Hypothalamus (tissue), 51 donors: ENCODE measurements at places on chromosomes 5 and 9.

GRCh38 chr9:27118916-27119315, 9.9 kb downstream of the TEK start:
- DNase-seq = no peak

- DNase-seq = no peak
Measured at GRCh38 chr5:65213921-65214525, 267.7 kb downstream of the ADAMTS6 start.

DNA sequence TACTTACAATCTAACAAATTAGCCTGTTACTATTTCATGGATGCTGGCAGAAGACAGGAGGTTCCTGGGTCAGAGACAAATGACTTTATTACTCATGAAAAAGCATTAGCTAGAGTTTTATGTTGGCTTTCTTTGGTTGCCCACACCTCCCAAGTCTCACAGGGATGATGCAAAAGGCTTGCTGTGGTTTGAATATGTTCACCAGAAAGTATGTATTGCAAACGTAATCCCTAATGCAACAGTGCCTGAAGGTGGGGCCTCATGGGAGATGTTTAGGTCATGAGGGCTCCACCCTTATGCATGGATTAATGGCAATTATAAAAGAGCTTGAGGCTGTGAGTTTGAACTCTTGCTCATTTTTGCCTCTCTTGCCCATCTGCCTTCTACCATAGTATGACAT, 28.5 kb downstream of the DPYSL3 start:
- no peak for DNase-seq

- no peak for DNase-seq
Measured at GRCh38 chr5:130975299-130975698, 189.8 kb downstream of the HINT1 start.

DNA sequence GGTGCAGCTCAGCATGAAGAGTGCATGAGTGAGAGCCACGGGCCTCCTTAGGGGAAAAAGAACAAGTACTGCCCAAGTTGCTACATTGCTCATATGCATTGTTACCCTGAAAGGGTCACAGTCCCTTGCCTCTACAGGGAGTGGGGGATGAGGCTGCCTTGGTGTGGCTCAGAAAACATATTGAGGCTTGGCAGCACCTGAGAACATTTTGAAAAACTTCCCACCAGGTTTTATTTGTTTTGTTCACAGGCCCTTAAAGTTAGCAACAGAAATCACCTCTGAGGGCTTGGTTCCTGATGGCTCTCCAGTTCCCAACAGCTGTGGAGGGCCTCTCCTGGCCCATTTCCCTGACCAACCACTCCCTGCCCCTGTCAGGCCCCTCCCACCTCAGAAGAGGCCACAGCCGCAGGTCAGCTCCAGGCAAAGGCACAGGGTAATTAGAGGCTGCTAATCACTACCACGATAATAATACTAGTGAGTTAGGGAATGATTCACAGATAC, 90.7 kb upstream of the ADRA1B start:
- DNase-seq = no peak

DNA sequence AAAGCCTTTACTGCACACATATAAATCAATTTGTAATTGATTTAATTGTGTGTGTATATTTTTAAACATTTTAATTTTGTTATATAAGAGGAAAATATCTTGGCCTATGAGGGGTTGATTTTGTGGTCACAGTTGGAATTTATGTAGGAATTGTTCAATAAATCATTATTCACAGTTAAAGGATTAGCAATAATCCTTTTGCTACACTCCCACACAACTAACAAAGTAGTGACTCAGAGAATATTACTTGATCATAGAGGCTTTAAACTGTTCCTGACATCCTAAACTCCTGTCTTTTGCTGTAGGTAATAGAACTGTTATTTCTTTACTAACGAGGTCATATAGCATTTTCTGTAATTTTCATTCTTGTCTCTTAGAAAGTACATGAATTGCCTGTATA, 95.5 kb downstream of the ZCCHC7 start:
- no peak for DNase-seq

DNA sequence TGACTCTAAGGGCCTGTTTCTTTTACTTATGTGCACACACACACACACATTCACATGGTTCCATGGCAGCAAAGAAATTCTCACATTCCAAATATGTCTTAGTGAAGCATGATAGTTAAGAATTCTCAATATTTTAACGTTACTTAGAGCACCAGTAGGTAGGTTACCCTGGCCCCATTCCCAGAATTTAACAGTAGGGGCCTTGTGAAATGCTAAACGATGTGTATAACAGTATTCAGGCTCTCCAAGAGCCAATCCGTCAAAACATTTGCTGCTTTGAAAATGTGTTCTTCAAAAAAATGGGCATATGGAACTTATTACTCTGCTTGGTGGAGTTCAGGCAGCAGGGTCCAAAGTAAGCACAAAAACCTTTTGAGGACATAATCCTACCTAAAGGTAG, 93.7 kb upstream of the DAB2 start:
- no peak for DNase-seq
